ENCODE measurements at places on chromosomes 11 and 22.
A peak's percentile ranks its signal among the peaks of the same experiment; 100 is the strongest.

DNA sequence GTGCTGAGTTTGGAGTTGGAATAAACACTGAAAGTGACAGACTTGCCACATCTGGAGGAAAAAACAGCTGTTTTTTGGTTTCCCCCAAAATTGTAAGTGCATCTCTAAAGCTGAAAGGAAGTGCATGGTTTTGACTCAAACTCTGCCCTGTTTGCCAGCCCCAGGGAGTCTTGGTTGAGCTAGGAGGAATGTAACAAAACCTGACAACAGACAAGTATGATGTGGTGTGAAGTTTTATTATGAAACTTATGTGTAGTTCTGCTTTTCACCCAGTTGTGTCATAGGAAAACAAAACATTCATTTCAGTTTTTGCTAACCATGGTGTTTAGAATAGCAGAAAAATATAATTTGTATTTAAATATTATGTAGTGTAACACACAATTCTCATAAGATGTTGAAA, 31.7 kb upstream of the PDE3B start:
- no peak for DNase-seq

DNA sequence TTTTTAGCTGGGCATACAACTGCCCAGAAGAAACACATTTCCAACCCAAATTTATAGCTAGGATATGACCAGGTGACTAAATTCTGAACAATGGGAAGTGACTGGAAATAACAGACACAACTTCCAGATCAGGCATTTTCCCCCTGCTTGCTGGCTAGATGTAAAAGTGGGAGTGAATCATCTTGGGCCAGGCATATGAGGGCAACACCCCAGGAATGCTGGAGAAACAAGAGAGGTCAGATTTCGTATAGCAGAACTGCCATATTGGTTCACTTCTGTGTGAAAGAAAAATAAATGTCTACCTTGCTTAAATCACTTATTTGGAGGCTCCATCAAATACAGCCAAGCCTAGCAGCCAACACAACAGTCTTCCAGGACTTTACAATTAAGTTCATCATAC, 7.4 kb downstream of the ATL3 start:
- DNase-seq, result no peak

DNA sequence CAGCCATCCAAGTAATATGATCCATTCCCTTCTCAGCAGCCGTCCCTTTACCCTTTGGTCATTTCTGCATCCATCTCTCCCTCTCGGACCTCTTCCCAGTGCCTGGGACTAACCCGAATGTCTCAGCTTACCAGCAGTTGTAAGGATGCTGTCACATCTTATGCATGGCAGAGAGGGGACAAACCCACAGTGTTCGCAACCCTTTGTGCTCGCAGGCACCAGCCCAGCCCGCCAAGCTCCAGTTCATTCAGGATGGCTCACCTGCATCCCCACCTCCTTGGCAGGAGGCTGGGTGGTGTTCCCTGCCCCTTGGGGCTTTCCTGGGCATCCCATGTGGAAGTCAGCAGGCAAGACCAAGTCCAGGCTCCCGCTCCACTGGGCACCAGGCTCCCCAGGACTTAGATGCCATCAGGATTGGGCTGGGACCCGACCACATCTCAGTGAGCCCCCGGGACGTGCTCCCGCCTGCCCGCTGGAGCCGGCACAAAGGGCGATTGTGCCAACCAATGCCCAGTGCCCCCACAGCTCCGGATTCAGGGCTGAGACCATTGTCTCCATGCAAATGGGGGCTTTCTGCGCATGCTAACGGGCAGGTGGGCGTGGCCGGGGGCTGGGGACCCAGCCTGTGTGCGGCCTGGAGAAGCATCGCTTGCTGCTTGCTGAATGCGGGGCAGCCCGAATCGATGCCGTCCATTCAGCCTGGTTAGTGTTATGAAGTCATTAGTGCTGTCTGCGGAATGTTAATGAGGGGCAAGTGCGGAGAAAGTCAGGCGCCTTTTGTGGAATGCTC, 108.6 kb downstream of the KCNQ1OT1 start:
- no peak for DNase-seq

DNA sequence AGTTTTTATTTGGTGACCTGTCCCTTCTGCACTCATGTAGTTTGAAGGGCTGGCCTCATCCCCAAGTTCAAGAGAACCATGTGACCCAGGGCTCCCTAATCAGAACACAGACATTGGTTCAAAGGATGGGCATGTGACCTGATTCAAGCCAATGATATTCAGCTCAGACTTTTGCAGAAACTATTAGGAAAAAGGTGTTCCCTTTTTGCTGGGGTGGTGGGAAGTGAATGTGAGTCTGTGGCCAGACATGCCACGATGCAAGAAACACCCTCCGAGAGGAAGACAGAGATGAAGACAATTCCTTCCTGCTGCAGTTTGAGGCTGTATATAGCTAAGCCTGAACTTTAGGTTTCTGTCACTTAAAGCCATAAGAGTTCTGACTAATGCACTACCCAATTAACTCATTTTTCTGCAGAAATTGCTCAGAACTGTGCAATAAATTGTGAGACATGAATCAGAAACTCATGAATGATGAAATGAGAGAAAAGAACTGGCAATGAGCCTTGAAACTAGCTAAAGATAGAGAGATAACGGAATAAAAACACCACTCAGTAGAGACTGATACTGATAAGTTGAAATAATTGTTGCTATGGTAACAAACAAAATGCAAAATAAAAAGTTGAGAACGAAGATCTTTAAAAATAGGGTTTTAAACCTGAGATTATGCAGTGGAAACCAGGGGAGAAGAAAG, 9.2 kb upstream of the MAPK1 start:
- peak; percentile 28 for DNase-seq

GRCh38 chr22:32862936-32863661, 61.6 kb downstream of the TIMP3 start:
- no peak for DNase-seq

DNA sequence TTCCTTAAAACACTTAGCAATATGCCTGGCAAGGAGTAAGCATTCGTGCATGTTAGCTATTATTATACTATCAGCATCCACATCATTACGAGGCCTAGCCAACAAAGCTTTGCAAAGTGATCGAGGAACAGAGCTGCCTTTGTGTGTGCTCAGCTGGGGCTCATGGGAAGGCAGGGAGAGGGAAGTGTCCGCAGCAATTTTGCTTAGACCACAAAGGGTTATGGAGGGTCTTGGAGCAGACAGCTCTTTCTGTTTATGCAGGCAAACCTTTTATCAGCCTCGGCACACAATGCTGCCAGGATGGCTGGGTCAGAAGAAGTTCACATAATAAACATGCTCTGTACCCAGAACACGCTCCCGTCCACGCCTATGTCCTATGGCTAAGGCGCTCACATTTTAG, 10.9 kb upstream of the DKK3 start:
- DNase-seq, result no peak

DNA sequence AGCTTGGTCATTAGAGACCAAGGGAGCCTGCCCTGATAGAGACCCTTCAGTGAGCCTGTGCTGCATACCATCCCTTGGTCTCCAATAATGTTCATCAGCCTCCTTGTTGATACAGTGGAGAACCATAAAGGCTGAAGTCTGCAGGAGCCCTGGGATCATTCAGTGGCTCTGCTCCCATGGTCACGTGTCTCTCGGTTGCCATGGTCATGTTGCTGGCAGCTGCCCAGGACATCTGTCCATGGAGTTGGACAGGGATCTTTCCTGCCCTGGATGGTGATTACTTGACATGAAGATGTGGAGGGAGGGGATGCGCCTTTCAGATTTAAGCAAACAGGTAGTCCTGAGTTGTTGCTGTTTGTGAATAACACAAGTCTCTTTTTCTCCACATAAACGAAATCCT, 38.2 kb downstream of the CYB5R2 start:
- no peak for DNase-seq

DNA sequence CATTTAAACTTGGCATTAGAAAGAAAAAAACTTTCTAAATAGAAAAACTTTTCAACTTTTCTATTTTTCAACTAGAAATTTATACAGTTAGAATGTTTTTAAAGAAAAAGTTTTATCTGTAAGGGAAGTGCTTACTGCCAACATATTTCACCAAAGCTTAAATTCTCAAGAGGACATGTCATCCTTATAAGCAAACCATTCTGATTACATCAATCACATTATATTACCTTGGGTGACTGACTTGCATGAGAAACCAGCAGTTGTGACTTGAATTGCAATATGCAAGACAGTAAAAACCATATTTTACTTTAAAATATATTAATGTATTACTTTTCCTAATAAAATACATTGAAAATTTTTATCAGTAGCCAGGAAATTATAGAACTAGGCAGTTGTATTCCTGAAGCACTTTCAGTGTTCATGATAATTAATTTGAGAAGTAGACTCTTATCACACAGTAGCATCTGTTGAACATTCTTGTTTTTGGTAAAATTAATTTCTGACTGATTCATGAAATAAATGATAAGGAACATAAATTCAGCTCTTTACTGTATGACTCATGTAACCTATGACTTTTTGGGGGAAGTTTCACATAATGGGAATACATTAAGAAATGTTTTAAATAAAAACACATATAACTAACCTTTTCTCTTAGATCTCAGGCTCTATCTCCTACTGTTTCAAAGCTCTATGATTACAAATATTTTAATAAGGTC, 345.0 kb upstream of the CCDC179 start:
- no peak for DNase-seq

- no peak for DNase-seq
Observed at GRCh38 chr11:9089061-9089460, 2.3 kb downstream of the SCUBE2 start.

- DNase-seq, result no peak
Observed at GRCh38 chr22:50567721-50568252, 5.1 kb upstream of the SYCE3 start.

- DNase-seq, result no peak
Observed at GRCh38 chr11:67370351-67371076, 2.9 kb downstream of the CLCF1 start.

DNA sequence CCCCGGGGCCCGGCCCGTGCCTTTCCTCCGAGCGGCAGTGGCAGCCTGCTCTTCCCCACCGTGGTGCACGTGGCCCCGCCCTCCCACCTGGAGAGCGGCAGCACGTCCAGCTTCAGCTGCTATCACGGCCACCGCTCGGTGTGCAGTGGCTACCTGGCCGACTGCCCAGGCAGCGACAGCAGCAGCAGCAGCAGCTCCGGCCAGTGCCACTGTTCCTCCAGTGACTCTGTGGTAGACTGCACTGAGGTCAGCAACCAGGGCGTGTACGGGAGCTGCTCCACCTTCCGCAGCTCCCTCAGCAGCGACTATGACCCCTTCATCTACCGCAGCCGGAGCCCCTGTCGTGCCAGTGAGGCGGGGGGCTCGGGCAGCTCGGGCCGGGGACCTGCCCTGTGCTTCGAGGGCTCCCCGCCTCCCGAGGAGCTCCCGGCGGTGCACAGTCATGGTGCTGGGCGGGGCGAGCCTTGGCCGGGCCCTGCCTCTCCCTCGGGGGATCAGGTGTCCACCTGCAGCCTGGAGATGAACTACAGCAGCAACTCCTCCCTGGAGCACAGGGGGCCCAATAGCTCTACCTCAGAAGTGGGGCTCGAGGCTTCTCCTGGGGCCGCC, 11.9 kb downstream of the C22orf31 start:
- no peak for DNase-seq

DNA sequence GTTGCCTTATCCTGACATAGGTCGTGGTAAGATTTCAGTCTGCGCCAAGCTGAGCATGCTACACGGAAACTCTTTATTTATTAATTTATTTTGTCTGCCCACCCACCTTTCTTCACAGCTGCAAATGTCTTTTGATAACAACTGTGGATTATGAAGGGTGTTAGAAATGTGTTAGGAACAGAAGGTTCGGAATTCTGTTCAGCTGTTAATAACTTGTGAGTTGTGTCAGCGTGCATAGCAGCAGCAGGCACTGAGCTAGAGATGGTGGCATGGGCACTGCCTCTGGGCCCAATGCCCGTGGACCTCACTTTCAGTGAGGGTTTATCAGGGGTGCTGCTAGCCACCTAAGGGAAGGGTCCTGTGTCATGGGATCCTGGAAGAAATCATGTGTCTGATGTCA, 162.5 kb upstream of the NTM start:
- DNase-seq, result no peak

GRCh38 chr11:90738799-90739198, 516.0 kb upstream of the CHORDC1 start:
- DNase-seq, result no peak

- DNase-seq, result peak; percentile 34
Observed at GRCh38 chr11:9575260-9576240, 2.1 kb downstream of the WEE1 start.

- DNase-seq, result no peak
Observed at GRCh38 chr11:22208151-22208858, 15.4 kb downstream of the ANO5 start.

GRCh38 chr22:42282252-42282942, 11.9 kb upstream of the TCF20 start:
- DNase-seq, result no peak

DNA sequence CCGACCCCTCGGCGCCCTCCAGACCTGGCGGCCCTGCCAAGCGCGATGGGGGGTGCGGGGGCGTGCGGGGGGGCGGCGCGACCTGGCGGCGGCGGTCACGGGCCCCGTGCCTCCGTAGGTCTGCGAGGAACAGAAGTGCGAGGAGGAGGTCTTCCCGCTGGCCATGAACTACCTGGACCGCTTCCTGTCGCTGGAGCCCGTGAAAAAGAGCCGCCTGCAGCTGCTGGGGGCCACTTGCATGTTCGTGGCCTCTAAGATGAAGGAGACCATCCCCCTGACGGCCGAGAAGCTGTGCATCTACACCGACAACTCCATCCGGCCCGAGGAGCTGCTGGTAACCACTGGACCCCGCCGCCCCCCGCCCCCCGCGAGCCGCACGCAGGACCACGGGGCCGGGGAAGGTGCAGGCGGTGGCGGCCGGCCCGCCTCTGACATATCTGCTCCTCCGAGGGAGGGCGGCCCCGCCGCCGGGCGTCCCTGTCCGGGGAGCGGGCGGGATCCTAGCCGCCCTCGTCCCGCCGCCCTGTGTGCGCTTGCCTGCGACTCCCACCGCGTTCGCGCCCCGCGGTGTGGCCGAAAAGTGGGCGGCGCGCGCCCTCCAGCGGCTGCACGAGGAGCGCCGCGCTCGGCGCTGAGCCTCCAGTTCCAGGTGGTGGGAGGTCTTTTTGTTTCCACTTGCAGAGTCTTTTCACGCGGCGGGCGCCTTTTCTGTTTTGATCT, 2.1 kb downstream of the CCND1 start:
- peak; percentile 77 for DNase-seq

GRCh38 chr22:20615533-20616450, 108.4 kb downstream of the MED15 start:
- DNase-seq, result no peak

DNA sequence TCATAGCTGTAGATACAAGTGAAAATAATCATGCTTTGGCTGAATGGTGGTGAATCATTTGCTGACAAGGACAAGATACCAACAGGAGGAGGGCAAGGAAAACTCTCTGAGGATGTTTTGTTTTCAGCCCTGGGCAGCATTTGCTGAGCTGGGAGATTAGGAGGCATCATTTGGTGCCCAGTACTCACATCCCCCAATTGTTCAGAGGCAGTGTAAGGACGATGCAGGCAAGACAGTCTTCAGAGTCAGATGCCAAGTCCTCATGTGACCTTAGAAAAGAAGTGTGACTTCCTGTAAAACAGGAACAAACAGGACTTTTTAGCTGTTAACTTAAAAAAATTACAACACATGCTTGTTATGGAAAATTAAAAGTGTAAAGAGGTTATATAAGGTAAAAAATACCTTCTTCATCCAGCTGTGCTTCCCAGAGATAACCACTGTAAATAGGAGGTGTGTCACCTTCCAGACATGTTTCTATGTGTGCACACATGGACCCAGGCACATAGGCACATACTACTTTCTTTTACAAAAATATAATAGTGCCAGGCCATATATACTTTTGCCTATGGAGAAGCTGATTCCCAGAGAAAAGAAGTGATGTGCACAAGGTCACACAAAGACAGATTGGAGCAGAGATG, 18.0 kb downstream of the CNTF start:
- peak; percentile 35 for DNase-seq

Data from CD4-positive, alpha-beta T cell treated with Interleukin-17A for 1 hour (primary cell).